ENCODE measurements at places on chromosomes 2 and 18. TPM values are rescaled to one million over a fixed set of nuclear protein-coding genes. Genes with fewer than 3 reads are reported as not detected.

DNA sequence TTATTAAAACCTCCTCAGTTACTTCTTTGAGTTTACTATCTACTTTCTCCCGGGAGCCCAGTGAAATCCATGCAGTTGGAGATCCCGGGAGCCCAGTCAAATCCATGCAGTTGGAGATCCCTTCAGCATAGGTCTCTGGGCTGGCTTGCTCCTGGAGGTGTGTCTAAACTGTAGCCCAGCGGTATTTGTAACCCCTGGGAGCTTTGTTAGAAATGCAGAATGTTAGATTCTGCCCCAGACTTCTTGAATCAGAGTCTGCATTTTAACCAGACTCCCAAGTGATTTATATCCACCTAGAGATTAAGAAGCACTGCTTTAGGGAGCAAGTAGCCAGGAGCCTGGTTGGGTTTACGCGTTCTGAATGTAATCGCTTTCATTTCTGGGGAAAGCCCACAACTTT lies 54.5 kb downstream of the ARHGAP28 start:
- no peak for DNase-seq

DNA sequence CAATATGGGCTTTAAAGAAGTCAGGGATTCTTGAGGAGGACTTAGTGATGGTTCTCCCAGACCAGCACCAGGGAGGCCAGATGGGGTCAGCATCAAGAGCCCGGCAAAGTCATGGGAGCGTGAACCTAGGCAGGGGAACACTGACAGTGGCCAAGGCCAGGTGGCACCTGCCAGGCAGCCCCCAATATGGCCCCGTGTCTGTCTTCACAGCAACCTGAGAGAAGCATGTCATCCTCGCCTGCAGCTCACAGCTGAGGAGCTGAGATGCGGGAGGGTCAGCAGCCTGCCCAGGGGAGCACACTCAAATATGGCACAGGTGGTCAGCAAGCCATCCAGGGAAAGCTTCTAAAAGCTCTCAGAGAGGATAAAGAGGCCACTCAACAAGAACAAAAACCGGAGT lies 105.7 kb upstream of the GPC1 start:
- no peak for DNase-seq

Gene ZNF2
- total RNA-seq, result 3.3 TPM

DNA sequence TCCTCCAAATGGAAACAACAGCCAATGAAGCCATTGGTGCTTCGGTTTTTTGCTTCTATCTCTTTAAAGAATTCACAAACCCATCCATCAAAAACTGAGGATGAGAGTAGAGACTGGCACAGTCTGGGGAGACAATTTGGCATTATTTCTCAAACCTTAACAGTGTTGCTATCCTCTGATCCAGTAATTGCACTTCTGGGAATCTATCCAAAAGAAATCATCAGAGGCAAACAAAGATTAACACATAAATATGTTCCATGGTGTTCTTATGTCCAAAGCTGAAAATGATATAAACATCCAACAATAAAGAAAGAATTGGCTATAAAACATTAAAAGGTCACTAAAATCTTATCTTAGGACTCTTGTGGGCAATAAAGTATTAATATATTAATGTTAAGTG lies 35.1 kb downstream of the REEP1 start:
- DNase-seq, result no peak

DNA sequence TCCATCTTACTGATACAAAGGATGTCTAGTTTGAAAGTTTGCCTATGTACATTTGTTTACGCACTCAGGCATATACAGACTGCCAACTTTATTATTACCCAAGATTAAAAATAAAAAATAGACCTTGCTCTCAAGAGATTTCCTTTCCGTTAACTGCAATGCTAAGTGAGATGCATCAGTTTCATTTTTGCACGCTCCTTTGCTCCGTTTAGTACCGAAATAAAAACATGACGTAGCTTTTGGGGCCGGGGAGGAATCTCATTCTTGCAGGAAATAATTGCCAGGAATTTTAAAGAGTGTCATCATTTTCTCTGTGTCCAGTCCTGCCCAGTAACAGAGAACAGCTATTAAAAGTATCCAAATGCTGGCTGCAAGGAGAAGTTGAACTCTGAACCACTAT lies 169.5 kb downstream of the SLC8A1 start:
- no peak for DNase-seq

GRCh38 chr2:202769201-202769600 lies 102.4 kb downstream of the ICA1L start:
- DNase-seq, result no peak

DNA sequence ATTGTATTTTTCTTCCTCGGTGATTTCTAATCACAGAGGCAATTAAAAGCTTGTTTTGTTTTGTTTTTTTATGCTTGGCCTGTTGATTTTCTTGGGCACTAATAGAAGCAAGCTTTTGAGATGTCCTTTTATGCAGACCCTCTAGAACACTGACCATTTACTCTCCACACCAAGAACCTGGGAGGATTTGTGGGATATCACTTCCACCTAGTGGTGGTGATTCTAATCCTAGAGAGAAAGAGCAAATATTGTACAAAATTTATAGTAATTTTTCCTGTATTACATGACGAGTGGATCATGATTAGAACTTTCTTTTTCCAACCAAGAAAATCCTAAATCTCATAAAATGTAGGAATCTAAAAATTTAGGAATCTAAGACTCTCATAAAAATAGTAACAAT lies 23.4 kb downstream of the NEMP2 start:
- DNase-seq, result no peak

Gene GPAT2
- not detected for total RNA-seq

Gene SRD5A2
- total RNA-seq, result not detected

- DNase-seq, result no peak
These were observed 78.2 kb upstream of the GALNT3 start for GRCh38 chr2:165872101-165872791.

DNA sequence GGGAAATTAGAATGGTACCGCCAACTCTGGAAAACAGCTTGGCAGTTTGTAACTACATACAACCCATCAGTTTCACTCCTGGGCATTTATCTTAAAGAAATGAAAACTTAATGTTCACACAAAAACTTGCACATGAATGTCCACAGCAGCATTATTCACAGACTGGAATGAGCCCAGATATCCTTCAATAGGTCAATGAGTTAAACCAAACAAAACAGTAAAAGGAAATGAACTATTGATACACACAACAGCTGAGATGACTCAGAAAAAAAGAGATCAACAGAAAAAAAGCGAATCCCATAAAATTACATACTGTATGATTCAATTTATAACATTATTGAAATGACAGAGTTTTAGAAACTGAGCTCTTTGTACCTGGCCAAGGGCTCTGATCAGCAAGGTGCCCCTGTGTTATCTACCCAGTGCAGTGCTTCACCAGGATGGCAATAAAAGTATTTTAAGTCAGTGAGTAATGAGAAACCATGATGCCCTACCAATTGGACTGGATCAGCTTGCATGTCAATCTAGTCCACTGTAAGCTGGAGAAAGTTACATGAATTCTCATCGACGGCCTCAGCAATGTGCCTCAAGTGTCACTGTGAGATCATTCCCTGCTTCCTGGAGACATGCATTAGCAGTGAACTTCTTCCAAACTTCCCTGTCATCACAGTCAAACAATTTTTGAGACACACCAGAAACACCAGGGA lies 21.9 kb downstream of the TMEM237 start:
- no peak for DNase-seq

- DNase-seq, result no peak
These were observed 146.0 kb downstream of the VAPA start for GRCh38 chr18:10059610-10060468.

- DNase-seq, result no peak
These were observed 1.7 kb downstream of the MYO1B start for GRCh38 chr2:191246820-191247380.

Gene KIAA2012
- total RNA-seq, result not detected

DNA sequence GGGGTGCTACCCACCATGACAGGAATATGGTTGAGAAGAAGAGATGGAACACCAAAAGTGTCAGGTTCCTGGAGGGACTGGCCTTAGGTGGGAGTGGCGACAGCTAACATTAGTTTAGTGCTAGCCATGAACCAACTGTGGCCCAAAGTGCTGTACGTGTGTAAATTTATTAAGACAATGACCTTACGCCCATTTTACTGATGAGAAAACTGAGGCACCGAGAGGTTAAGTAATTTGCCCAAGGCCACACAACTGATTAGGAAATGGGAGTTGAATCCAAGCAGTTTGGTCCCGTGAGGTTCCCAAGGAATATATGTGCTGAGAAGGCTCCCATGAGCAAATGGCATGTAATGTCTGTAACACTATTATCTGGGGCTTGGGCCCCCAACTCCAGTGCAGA lies 109.5 kb upstream of the SLC1A4 start:
- DNase-seq, result no peak

- DNase-seq, result no peak
These were observed 242.6 kb downstream of the IKZF2 start for GRCh38 chr2:212908682-212909435.

Gene AKAIN1
- not detected for total RNA-seq

Gene CDH19
- total RNA-seq, result not detected

GRCh38 chr18:5998907-5999306 lies 103.6 kb upstream of the TMEM200C start:
- no peak for DNase-seq

DNA sequence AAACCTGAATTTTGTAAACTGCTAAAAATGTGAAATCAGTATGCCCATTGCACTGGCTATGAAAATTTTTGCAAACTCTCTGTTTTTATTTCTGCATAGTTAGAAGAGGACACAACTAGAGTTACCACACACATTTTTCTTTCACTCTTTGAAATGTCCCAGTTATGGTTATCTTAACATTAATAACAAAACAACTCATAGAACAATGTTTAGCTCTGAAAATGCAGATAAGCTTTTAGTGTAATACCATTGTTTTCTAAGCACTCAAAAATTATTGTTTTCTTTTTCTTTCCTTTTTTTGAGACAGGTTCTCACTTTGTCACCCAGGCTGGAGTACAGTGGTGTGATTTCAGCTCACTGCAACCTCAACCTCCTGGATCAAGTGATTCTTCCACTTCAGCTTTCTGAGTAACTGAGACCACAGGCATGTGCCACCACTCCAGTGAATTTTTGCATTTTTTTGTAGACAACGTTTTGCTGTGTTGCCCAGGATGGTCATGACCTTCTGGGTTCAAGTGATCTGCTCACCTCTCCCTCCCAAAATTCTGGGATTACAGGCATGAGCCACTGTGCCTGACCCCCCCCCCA lies 1204.5 kb upstream of the ZEB2 start:
- no peak for DNase-seq

GRCh38 chr2:120470041-120470965 lies 124.4 kb downstream of the INHBB start:
- peak; percentile 96 for DNase-seq

Gene FAM98A
- total RNA-seq, result 37.5 TPM

DNA sequence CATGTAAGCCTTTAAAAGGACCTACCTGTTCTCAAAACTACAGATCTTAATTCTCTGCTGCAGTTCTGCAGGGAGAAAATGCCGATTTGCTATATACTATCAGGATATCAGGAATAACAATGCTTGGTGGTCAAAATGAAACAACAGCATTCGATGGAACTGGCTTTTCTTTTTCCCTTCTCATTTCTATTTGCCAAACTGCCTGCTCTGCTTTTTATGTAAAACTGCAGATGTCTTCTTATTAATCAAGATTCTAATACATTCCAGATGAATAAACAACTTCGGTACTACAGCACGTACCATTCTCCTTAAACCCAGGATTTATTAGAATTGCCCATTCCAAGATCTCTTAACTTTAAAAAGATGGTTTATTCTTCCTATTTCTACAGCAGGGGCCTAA lies 100.9 kb downstream of the ZNF521 start:
- DNase-seq, result no peak

Gene RBM44
- not detected for total RNA-seq

- no peak for DNase-seq
These were observed 80.3 kb downstream of the FTCDNL1 start for GRCh38 chr2:199770716-199771115.

Gene IL1R1
- 1.4 TPM for total RNA-seq

GRCh38 chr18:24271381-24272228 lies 126.0 kb downstream of the OSBPL1A start:
- peak; percentile 74 for DNase-seq

Gene CNDP1
- total RNA-seq, result not detected

DNA sequence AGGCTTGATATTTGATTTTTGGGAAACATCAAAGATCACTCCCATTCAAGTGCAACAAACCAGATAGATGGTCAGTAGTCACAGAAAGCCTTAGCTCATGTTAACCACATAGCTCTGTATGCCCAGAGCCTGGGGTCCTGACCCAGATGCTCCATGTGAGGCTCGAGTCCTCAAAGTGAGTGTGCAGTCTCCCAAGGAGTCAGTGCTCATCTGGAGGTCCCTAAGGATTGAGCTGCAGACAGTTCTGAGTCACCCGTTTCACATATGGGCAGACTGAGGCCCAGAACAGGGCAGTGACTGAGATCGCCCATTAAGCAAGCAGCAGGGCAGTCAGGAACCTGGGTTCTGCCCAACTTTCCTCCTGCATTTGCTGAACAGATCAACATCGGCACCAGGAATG lies 9.2 kb downstream of the TMEM37 start:
- DNase-seq, result no peak

DNA sequence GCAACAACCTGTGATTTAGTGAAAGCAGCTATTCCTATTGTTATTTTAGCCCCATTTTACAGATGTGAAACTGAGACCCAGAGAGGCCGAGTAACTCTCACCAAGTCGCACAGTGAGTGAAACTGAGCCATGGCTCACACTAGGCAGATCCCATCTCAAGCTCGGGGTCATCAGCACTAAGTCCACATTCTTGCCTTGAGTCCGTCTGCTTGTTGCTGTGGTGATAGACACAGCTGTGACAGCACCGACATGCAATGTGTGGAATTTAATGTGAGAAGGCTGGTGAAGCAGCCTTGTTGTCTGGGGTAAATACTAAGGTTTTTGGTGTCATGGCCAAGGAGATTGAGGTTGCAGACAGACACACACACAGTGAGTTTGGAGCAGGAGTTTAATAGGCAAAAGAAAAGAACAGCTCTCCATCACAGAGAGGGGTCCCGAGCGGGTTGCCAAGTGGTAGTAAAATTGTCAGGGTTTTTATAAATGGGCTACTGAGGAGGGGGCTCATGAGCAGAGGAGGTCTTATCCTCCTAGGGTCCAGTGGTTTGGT lies 40.2 kb upstream of the GMCL1 start:
- DNase-seq, result no peak

Gene RND3
- total RNA-seq, result 87.8 TPM

- no peak for DNase-seq
These were observed 141.1 kb upstream of the ALPP start for GRCh38 chr2:232237464-232237863.

DNA sequence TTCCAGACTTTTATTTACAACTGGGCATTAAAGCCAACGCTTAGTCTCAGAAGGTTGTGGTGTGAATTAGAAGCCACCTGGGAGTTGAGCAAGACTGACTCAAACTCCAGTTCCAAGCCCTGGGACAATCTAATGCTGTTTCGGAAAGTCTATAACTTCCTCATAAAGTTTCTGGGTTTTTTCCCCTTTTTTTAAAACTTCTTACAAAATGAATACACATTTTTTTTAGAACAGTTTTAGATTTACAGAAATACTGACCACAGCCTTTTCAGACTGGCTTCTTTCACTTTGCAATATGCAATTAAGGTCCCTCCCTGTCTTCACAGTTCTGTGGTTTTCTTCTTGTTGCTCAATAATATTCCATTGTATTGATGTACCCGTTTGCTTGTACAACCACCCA lies 115.9 kb upstream of the TWIST2 start:
- no peak for DNase-seq
